ENCODE measurements at places on chromosomes 4 and X. TPM values are rescaled to one million over a fixed set of nuclear protein-coding genes. Genes with fewer than 3 reads are reported as not detected.

Gene TLR10
- not detected for total RNA-seq

Gene FHDC1
- 0.25 TPM for total RNA-seq

Gene CXCL3
- not detected for total RNA-seq

DNA sequence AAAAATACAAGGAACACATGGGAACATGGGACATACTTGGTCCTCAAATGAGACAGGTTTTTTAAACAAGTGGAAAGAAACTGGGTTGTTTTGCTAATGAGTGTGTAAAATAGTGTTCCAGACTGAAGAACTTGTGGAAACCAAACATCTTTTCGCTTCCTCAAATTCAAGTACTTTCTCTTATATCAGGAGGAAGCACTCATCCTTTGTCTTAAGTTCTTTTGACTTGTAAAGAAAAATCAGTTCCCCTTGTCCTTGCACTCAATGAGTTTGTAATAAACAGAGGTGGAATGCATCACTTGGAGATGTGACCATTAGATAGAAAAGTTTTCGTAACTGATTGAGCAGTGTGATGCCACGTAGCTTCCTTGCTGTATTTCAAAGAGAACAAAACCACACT lies 101.1 kb downstream of the PHOX2B start:
- DNase-seq, result no peak
- no peaks in the 10 kb centered on the region for H3K36me3 ChIP-seq
- H3K27ac ChIP-seq, result no peak overlapping the region
- H3K4me1 ChIP-seq, result 0 out of 2 replicates have a peak, but pooled peaks cover 2% of the 10 kb centered on the region

- no peaks in the 10 kb centered on the region for H3K27me3 ChIP-seq
- DNase-seq, result no peak
- H3K4me1 ChIP-seq, result peaks cover 43% of the 10 kb centered on the region
- no peaks in the 10 kb centered on the region for H3K36me3 ChIP-seq
- H3K4me3 ChIP-seq, result no peak overlapping the region
Measured at GRCh38 chr4:1042352-1043055, 31.1 kb downstream of the FGFRL1 start.
